ENCODE measurements at places on chromosomes 5 and 9.

DNA sequence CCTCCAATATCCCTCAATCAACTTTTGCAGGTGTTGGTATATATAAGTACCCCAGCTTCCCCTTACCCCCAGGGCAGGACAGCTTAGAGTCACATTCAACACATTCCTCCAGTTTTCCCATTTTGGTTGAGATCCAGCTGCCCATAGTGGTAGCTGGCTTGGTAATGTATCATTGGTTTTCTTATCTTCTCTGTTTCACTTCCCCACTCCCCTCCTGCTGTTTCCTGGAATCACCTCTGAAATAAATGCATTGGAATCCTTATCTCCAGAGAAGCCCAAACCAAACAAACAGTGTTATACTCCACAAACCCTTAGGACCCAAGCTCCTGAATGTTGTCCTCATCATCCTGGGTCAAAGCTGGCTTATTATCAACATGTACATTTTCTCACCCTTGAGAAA lies 184.8 kb downstream of the TMEM38B start:
- no peak for DNase-seq

GRCh38 chr5:59178071-59178470 lies 595.2 kb downstream of the RAB3C start:
- no peak for DNase-seq

DNA sequence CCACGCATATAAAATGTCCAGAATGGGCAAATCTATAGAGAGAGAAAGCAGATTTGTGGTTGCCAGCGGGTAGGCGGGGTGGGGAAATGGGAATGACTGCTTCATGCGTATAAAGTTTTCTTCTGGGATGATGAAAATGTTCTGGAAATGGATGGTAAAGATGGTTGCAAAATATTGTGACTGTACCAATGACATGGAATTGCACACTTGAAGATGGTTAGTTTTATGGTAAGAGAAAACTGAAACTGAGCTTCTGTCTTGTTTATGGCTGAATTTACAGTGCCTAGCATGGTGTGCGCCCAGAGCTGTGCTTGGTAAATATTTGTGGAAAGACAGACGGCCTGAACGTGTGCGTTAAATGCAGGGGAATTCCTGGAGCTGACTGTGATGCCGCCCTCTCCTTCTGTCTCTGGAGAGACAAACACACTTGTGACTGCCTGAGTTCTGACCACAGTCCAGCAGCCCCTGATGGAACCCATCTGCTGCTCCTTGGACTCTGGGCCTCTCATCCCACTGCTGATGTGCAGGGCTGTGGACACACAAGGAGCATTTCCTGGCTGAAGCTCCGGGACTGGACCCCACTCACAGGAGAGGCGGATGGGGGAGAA lies 8.6 kb upstream of the PTGES start:
- no peak for DNase-seq

DNA sequence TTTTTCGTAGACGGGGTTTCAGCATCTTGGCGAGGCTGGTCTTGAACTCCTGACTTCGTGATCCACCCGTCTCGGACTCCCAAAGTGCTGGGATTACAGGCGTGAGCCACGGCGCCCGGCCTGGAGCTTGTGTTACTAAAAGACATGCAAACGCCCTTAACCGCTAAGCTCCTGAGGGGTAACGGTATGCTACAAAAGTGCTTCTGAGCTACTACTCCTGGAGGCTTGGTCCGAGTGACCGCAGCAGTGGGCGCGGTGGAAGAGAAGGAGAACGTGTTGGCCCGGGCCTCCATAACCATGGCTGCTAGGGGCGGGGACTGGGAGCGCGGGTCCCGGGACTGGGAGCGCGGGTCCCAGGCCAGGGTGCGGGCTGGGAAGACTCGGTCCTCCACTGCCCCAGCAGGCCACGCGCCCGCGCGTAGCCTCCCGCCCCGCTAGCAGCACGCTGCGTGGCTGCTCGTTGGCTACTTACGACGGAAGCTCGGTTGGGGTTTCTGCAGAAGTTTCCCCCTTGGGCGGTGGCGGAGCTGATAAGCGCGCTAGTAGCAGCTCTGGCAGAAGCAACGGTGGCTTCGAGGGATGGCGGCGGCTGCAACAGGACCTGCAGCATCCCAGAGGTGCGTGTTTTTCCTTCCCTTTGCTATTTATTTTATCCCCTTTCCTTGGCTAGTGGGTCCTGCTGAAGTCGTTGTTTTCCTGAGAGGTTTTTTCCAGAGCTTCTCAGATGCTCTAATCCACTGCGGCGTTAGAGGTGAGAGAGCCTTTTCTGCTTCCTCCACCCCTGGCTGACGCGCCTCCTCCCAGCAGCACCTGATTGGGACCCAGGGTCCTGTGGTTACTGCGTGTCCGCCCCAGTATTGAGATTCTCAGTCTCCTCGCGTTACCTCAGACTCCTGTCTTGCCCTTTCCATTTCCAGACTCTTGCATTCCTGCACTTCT lies 69.2 kb upstream of the CCDC180 start:
- DNase-seq, result peak; percentile 70

DNA sequence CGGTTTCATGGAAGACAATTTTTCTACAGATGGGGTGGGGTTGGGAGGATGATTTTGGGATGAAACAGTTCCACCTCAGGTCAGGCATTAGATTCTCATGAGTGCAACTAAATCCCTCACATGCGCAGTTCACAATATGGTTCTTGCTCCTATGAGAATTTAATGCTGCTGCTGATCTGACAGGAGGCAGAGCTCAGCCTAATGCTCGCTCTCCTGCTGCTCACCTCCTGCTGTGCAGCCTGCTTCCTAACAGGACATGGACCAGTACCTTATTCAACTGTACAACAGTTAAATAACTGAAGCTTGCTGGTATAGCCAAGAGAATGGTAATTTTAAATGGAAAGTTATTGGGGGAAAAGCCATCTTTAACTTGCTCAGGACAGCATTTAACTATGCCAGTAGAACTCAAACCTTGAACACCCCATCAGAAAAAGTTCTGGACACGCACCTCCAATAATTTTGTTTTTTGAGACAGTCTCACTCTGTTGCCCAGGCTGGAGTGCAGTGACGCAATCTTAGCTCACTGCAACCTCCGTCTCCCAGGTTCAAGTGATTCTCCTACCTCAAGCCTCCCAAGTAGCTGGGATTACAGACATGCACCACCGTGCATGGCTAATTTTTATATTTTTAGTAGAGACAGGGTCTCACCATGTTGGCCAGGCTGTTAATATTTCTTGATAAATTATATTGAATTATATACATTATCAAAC lies 27.7 kb downstream of the HMGCR start:
- no peak for DNase-seq

DNA sequence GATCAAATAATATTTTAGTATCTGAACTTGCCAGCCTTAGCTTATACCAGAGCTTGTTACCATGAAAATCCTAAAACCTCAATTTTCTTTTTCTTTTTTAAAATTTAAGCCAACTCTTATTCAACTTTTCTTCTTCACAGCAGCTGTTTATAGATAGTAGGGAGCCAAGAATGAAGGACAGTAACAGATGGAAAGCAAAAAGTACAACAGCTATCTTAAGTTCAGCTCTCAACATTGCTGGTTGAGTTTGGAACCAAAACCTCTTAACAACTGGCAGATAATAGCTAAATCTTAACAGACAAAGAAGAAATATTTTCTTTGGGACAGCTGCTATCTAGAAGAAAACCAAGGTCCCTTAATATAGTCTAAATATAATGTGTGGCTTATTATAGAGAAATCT lies 74.7 kb downstream of the PJA2 start:
- DNase-seq, result no peak

GRCh38 chr5:115766608-115767007 lies 49.9 kb downstream of the CDO1 start:
- DNase-seq, result no peak

DNA sequence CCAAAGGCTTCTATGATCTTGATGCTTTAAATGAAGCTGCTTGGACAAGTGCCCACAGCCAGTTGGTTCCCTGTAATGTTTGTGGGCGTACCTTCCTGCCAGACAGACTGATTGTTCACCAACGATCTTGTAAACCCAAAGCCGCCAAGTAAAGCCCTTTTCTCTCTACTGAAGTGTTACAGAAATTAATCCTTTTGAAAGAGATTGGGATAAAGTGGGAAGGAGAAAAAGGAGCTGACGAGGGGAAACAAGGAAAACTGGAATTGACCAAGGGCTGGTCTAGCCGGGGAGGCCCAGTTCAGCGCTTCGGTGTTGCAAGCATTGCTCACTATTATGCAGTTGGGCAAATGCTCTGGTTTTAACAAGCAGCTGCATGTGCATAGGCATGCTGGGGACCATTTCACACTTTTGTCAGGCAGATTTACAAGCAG lies 53.2 kb downstream of the ZNF474 start:
- peak; percentile 40 for DNase-seq

DNA sequence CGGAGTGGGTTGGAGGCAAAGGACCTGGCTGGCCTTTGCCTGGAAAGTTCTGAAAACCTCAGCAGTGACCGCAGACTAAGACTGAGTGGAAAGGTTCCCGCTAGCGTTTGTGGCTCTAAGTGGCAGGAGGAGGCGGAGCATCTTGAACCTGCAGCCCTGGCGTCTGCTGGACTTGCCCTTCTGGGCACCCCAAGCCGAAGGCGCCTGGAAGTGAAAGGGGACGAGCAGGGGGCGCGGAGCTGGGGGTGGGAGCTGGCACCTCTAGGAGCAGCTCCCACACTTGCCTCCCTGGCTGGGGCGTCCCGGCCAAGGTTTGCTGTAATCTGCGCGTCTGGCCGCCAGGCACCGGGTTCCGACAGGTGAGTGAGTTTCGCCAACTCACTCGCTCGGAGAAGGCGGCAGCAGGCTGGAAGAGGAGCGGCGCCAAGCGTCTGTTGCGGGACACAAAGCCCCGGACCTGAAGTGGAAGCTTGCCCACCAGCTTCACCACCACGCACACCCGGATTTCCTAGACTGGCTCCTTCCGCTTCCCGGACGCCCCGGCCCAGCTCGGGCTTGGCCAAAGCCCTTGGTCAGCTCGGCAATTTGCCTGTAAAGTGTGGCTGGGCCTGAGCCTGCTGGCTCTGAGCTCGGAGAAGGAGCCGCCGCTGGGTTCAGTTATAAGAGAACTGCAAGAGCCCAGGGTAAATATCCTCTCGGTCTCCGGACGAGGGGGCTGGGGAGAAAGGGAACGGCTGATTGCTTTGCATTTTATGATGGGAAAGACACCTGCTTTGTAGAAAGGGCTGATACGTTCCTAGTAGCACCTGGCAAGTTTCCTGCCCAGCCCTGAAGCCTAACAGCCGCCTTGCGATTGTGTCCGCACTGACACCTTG lies at the start of gene GNA14:
TSS of gene GNA14 (minus strand) at position 89 of the 875 bp plus-strand sequence. CDS start 529 bp downstream, outside the sequence.
- DNase-seq, result no peak

- no peak for DNase-seq
These were observed 59.2 kb downstream of the MTX3 start for GRCh38 chr5:79931866-79932265.

GRCh38 chr5:156819537-156819936 lies 30.6 kb upstream of the PPP1R2B start:
- DNase-seq, result no peak

DNA sequence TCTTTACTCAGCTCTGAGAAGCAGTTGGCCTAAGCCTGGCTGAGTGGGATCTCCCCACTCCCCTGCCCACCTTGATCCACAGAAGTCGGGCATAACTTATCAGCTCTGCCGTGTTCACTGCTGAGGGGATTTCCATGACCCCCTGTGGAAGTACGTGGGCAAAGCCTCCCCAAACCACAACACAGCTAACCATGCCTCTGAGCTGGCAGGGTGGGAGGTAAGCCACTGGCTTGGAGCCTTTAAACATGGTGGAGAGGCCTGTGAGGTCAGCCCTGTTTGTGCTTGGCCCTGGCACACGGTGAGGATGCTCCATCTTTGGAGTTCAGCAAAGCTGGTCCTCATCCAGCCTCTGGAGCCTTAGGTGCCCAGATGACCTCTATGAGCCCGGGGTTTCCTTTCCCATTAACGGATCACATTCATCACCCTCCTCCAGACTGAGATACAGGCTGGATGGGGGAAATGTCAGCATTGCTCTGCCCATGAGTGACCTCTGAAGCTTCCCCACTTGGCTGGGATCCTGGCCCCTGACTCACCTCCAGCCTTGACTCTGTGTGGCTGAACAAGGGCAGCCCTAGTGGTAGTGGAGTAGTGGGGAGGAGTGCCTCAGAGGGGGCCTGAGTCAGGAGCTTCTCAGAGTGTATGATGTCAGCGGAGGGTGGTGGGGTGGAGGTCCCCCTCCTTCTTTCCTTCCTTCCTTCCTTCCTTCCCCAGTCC lies 6.2 kb downstream of the PDLIM4 start:
- DNase-seq, result no peak

DNA sequence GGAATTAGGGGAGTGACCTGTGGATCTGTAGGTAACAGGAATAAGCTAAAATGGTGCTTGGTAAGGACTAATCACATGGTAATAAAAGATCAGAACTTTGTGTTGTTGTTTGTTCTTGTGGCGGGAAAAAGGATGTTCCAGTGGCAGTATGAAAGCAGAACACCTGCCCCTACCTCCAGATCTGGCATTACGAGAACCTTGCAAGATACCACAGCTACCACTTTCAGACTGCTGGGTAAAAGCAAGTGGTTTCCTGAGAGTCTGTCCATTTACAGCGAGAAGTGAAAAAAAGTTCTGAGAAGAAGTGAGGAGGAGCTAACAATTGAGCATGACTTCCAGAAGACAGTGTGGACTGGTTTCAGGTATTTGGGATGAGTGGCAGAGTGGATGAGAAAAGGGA lies 252.5 kb downstream of the TLE4 start:
- DNase-seq, result no peak

GRCh38 chr5:77390221-77390620 lies 101.9 kb downstream of the WDR41 start:
- DNase-seq, result no peak

- no peak for DNase-seq
These were observed 127.0 kb downstream of the SAXO1 start for GRCh38 chr9:18905883-18906629.

- no peak for DNase-seq
These were observed 141.1 kb upstream of the SPDL1 start for GRCh38 chr5:169442403-169442874.

GRCh38 chr5:179959641-179960040 lies 51.9 kb upstream of the TBC1D9B start:
- DNase-seq, result no peak

DNA sequence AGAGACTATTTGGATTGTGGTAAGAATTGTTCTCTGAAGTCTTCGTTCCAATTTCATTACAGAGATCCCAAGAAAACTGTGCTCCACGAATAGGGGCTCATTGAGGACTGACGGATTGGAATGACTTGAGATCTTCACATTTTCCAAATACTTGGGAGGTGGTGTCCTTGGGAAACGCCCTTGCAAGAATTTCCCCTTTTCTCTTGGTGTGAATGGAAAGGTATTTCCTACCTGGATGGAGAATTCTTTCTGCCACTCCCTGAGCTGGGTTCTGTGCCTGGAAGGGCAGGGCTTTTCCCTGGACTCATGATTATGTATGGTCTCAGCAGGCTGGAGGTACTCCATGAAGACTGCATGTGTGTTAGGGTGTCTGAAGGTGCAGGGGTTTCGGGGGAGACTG lies 53.9 kb downstream of the SNX18 start:
- no peak for DNase-seq

- no peak for DNase-seq
These were observed 30.5 kb upstream of the ERBIN start for GRCh38 chr5:65895891-65896290.

GRCh38 chr5:142197098-142197497 lies 88.5 kb downstream of the NDFIP1 start:
- no peak for DNase-seq

All from NT2/D1 (cell line).